ENCODE measurements at places on chromosomes 2 and 18.

DNA sequence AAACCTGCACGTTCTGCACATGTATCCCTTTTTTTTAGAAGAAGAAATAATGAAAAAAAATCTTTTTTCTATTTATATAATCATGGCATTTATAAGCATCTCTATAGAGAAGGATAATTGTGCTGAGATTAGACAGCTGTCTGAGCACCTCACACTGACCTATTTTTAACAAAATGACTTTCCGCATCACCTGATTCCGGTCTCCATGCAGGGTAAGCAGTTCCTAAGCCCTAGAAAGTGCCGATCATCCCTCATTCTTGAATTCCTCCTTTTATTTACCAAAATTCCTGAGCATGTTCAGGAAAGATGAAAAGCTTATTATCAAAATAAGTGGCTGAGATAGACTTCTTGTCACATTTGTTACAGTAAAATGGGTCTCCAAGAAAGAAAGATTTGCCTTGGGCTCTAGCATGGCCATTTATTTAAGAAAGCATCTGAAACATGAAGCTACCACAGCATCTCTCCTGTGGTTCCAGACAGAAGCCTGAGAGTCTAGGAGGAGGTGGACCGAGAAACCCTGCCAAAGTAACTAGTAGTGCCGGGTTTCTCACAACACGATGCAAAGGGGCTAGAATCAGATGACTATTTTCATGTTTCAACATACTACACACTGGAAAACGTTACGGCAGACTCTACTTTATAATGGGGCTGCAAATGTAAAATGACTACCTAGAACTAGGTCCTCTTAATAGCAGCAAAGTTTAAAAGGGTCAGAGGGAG, 670 bp downstream of the GKN1 start:
- no peak for DNase-seq

GRCh38 chr2:111205774-111206173, 85.1 kb downstream of the BCL2L11 start:
- DNase-seq: no peak

DNA sequence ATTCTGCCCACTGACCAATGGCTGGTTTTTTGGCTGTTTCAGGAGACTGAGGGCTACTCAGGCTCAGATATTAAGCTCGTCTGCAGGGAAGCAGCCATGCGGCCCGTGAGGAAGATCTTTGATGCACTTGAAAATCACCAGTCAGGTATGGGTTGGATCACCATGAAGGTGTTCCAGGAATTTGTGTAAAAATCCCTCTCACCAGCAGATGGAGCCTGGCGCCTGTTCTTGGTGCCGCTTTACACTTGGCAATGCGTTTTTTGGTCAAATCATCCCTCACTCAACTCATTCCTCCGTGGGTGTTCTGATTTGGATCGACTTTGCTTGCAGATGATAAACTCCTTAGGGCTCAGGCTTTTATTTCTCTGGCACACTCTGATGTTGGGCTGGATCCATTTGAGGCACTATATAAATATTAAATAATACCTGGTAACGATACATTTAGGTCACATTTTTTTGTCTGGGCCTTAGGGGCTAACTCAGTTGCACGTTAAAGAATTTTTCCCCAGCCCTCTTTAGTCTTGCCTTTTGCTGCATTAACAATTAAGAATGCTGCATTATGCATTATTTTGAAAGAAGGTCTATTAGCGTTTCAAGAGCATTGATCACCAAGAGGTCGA, 50.0 kb downstream of the HDHD2 start:
- peak; percentile 59 for DNase-seq

DNA sequence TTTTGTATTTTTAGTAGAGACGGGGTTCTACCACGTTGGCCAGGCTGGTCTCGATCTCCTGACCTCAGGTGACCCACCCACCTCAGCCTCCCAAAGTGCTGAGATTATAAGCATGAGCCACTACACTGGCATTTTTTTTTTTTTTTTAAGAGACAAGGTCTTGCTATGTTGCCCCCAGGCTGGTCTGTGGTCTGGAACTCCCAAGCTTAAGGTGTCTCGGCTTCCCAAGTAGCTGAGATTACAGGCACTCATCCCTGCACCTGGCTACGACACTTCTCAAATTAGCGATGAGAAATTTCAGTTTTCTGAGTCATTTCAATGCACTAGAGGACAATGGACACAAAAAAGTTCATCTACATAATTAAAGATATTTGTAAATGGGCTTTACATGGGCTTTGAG, 36.6 kb upstream of the TCF7L1 start:
- no peak for DNase-seq

GRCh38 chr18:47254341-47254939, 3.0 kb upstream of the SKOR2 start:
- no peak for DNase-seq

GRCh38 chr2:23513245-23513871, 128.4 kb downstream of the KLHL29 start:
- no peak for DNase-seq

DNA sequence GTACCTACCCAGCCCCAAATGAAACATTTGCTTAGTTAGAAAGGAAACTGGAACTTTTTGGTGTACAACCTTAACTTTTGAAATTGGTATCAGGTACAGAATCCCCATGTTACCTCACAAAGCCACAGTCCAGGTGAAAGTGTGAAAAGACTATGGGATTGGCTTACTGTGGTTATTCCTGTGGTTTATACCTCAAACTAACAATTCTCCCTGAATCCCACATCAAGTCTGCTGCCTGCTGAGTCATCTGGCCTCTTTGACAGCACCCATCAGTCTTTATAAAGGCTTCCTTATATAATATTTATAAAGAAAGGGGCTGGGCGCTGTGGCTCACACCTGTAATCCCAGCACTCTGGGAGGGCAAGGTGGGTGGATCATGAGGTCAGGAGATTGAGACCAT, 164.6 kb downstream of the TMEM247 start:
- DNase-seq: no peak
